Erythroblast (primary cell): ENCODE measurements at places on chromosomes 12 and 14.

DNA sequence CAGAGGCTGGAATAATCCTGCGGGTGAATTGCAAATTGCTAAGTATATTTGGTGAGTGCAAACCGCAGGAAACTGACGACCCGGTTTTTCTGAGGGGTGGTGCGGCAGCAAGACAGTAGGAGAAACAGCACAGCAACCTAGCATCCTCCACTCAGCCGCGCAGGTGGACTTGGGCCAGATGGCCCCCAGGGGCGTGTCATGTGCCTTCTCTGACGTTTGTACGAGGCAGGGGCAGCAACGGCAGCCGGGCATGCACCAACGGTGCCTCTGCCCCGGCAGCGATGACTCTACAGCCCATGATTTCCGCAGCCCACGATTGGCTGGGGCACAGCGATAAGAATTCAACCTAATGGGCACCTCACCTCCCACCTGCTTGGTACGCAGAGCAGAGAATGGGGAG is 11.1 kb upstream of the CLEC2A start:
- DNase-seq = no peak

- no peak for DNase-seq
Observed at GRCh38 chr12:107329569-107330324, 236.4 kb upstream of the CRY1 start.

DNA sequence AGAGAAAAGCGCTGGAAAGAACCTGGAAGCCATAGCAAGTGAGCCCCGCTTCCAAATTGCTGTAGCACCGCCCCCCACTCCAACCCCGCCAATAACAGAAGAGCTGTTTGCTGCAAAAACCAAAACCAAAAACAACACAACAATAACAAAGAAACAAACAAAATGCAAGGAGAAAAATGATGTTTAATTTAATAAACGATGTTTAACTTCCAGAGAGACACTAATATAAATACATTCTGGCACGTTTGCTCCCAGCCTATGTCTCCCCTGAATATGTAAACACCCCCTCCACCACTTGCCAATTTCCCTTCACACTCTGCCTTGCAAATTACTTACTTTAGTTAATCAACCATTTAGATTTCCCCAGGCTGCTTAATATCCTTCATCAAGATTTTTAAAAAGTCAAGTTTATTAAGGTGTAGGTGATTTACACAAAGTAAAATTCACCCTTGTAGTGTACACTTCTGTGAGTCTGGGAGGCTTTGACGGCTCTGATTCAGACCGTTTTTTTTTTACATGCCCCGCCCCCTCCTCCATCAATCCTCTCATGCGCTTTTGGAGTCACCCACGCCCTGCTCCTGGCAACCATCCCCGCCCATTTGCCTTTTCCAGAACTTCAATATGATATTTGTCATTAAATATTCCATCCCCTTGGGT is 482 bp upstream of the IFI27L2 start:
- peak; percentile 16 for DNase-seq

DNA sequence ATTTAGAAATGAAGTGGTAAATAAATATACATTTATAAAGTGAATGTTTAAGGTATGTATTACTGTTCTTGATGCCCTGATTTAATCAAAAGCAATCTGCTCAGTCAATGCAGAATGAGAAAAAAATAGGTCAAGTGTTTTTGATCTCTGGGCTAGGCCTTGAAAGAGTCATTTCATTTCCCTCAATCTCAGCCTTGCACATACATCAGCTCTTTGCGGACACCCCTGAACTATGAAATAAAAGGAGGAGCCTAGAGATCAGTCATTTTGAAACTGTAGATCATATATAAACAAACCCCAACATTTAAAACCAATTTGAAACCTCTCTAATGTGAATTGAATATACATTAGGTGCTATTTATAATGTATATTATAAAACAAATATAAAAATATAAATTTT is 42.5 kb downstream of the ATG2B start:
- no peak for DNase-seq

DNA sequence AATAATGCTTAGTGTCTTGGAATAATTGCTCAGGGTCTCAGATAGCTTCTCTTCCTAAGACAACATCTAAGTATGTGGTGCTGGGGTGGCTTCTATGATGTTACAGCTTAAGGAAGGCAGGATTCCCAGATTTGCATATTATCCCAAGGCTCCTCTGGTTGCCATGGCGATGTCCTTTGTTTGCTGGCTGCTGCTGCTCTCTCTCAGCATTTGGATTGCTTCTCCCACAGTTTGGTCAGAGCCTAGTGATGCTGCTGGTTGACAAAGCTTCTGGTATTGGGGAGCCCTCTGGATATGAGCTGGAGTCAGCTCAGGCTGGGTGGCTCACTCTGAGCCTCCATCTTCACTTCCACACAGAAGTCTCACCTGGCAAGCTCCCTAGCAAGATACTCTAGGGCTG is 56.4 kb upstream of the FBXO33 start:
- DNase-seq = no peak

DNA sequence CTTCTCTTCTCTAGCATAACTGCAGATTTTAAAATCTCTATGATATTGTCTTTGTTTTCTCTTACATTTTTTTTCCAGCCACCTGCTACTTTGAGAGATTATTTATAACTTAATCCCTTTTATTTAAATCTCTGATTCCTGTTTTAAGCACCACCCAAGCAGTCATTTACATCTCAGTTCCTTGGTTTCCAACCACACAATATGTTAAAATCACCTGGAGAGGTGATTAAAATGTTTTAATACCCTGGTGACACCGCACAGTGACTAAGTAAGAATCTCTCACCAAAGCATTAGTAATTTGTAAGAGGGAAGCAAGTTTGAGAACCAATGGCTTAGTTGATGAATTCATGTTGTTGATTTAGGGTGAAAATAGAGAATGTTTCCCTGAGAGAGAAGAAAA is 849.8 kb downstream of the TMTC2 start:
- no peak for DNase-seq

DNA sequence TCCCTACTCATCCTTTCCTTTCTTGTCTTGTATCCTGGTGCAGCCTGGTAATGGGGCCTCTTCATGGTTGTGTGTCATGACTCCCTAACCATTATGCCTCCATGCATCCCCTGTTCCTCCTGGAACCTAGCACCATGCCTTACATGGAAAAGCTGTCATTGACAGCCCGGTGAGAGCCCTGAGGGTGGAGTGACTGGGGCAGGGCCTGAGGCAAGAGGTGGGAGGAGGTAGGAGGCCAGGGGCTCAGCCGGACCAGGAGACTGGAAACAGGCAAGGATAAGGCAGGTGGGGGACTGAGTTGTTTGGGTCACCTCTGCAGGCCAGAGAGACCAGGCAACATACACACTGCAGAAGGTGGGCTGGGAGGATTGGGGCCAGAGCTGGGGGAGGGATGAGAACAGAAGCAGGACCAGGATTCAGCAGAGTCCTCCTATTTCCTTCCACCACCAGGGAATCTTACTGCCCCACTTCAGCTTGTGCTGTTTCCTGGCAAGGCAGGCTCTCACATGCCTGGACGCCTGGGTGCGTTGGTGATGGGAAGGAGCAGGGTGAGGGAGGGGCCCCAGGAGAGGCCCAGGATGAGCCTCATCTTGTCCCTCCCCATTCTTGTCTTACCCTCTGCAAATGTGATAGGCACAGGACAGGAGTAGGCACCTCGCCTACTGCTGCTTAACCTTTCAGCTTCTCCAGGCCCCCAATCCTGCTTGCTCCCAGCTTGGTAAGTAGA is at the start of gene LTB4R2:
Gene LTB4R2 (plus strand): TSS at position 603 of the 727 bp plus-strand sequence. CDS start 525 bp downstream, outside the sequence.
- no peak for DNase-seq

DNA sequence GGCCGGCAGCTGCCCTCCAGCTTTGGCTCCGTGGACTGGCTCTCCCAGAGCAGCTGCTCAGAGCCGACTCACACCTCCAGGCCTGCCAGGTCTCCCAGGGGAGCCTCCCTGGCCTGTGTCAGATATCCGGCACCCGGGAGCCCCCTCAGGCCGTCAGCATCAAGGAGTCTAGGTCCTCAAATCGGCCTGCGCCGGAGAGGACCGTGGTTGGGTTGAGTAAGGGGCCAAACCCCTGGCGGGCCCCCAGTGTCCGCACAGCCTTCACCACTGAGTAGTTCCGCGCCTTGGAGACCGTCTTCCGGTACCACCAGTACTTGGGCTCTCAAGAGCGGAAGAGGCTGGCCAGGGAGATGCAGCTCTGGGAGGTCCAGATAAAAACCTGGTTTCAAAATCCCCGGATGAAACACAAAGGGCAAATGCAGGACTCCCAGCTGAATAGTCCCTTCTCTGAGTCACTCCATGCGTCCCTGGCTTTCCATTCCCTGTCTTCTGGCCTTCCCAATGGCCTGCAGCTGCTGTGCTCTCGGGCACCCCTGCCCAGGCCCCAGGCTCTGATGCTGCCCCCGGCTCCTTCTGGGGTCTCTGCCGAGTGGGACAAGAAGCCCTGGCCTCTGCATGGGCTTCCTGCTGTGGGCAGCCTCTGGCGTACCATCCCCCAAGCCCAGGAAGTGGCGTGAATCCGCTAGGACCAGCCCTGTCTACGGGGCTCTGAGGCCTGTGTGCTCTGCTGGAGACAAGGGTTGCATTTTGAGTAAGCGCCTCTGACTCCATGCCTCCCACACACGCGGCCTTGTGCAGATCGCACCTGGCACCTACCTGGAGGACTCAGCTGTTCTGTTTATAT is 245.1 kb upstream of the ATXN7L3B start:
- DNase-seq = no peak

DNA sequence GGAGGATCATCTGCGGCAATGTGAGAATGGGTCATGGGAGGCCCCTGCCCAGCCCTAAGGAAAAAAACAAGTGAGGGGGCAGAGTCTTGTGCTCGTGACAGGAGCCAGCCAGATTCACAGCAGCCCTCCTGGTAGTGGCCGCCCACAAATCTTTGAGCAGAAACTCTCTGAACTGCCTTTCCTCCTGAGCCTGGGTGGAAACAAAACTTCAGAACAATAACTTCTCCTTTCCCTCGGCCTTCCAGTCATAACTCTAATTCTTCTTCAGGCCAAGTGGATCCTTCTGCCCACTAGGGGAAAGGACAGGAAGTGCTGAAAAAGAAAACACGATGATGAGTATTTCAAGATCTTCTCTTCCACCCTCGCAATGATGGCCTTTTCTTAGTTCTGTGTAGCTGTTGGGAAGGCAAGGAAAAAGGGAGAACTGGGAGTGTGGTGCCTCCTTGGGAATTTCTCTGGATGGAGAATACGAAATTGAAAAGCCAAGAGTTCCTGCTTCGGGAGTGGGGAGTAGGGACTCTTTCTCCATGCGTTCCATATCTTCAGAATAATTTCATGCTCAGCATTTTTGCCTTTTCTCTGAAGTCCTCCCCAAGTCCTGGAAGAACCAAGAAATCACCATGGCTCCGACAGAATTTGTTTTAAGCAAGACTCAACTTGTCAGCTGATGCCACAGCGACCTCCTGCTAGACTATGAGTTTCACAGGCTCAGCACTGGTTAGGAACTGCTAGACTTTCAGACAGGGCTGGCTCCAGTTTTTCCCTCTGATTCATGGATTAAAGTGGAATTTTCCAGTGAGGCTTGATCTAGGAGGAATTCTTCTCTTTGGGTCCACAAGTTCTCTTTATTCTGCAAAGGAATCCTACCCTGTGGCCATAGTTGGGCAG is 188.9 kb downstream of the CAND1 start:
- no peak for DNase-seq

DNA sequence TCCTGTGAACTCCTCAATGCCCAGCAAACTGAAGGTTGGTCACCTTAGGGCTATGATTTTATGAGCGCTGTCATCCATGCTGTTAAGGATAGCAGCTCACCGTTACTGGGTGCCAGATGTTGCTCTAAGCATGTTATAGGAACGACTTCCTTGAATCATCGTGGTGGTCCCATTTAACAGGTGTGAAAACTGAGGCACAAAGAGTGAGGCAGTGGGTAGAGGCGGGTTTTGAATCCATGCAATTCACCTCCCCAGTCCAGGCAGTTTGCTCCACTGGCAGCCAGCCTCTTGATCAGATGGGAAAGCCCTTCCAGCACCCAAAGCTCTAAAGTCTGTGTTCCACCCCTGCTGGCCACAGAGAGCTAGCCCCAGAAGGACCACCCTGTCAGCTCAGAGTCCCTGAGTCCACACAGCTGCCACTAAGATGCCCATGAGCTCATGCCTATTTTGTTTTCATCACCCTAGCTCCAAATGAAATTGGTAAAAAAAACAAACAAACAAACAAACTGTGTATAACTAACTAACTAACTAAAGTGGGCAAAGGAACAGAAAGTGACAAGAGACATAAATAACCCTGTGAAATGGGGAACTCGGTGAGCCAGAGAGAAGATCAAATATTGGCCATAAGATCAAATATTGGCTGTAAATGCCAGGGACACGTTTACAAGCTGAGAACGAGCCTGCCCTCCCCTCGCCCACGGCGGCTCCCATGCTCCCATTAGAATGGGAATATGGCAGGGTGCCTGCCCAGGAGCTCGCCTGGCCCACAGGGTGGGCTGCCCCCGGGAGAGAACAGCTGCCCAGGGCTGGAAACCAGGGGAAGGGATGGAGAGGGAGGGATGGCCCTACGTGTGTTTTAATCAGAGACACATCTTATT is 72.3 kb upstream of the RFLNA start:
- no peak for DNase-seq

DNA sequence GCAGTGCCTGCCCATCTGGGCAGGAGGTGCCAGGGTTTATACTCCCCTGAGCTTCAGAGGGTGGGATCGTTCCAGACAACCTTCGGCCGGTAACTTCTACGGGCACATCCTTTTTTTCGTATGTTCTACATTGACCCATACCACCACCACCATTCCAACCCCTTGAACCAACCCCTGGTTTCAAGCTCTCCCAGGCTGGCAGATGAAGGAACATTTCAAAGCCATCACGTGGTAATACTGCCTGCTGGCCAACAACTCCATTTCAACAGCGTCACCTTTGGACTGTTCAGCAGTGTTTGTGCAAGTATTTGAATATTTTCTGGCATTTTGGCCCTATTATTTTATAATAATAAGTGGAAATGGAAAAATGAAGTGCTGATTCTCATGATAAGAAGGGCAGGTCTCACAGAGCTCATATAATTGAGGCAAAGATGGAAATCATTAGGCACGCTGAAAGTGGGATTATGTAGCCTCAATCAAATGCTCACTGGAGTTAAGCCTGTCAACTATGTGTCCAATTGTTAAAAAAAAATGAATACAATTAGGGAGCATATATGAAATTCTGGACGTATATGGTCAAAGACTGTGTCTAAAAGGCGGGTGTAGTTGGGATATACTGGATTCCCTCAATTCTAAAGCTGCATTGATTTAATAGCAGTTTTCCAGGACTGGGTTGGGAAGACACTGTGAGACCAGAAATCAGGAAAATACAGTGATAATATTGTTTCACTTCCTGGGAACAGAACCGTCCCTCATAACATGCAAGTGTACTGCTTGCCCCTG is 162.1 kb downstream of the ZFP36L1 start:
- DNase-seq = no peak

- no peak for DNase-seq
Observed at GRCh38 chr12:5138256-5138655, 94.6 kb downstream of the KCNA5 start.

- DNase-seq = no peak
Observed at GRCh38 chr12:128956755-128957154, 103.5 kb downstream of the GLT1D1 start.
